ENCODE measurements at places on chromosomes 6 and 20.

DNA sequence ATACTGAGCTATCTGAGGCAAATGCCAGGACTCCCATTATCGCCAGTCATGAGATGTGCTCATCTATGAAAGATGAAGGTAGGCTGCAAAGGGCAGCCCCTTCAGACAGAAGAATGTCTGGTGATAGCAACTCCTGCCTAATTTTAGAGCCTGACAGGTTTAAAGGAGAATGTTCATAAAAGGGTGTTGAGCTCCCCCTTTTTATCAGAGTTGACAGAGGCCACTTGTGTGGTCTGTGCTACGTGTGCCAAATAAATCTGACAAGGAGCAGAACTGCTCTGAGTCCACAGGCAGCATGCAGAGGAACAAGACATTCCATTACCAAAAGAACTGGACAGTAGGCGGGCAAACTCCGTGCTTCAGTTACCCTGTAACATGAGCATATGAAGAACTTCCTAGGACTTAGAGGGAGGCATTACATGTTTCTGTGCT lies 101.8 kb downstream of the PREP start:
- DNase-seq: no peak

DNA sequence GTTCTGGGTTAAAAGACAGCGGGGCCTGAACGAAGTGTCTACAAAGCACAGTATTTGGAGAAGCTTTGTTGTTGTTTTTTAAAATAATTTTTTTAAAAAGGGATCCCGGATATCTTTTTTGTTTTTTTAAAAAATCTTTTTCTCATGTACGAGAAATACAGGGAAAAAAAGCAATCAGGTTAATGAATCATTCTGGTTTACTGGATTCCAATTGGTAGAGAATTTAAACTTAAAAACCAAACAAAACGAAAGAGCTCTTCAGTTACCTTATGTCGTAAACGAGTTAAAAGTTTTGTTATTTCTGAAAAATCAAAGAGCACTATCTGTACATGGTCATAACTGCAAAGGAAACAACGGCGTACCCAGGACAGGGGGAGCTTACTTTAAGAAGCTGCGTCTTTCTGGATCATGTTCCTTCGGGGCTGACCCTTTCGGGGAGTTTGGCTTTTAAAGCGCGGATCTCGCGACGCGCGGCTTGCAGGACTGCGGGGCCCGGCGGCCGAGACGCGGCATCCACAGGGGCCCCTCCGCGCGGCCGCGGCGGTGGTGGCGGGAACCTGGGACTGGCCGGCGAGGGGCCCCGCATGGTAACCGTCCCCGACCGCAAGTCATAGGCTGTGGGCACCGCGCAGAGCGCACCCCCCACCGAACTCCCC lies 927 bp downstream of the IL20RA start:
- DNase-seq: peak; percentile 31

DNA sequence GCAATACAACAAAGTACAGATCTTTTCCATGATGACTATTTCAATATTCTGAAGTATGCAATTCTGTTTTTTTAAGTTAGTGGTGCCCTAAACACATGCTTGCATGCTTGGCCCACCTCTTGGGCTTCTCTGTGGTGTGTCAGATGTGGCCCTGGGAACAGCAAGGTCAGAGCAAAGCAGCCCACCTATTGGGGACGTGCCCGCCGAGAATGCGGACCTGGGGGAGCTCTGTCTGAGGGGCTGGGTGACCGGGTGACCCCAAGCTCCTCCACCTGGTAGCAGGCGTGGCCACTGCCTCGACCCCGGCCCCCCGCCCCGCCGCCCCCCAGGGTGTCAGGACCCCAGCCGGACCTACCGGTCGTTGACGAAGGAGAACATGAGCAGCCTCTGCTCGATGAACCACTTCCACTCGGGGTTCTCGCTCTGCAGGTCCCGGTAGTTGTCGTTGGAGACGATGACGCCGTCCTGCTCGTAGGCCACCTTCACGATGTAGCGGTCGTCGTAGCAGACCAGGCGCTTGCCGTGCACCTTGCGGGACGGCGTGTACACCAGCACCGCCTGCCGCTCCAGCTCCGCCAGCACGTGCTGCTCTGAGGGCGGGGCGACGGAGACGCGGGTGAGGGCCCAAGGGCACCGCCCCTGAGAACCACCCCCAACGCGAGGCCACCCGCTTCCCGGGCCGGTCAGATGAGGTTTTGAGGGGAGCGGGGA lies 28.3 kb downstream of the ZC3H12D start:
- no peak for DNase-seq

DNA sequence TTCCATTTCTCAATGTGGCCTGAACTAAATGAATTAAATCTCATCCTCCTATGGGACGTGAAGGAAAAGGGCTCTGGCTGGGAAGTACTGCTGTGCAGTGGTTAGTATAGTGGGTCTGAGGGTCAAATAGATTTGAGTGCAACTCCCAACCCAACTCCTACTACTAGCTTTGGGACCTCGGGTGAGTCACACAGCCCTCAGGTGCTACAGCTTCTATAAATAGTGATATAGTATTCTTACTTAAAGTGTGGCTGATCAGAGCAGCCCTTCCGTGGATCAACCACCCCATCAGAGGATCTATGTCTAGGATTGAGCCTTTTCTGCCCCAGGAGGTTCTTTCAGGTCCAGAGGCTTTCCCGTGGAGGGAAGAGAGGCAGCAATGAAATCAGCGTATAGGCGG lies 904 bp upstream of the UST start:
- DNase-seq: no peak

- no peak for DNase-seq
Measured at GRCh38 chr6:119322034-119322433, 27.5 kb downstream of the MAN1A1 start.

- no peak for DNase-seq
Measured at GRCh38 chr6:48560408-48560807, 449.4 kb upstream of the PTCHD4 start.

Data from right renal pelvis (tissue), 4 donors.